ENCODE measurements at places on chromosomes 5 and 9.

GRCh38 chr9:99116003-99116411 lies 11.1 kb downstream of the TGFBR1 start:
- DNase-seq, result no peak

GRCh38 chr5:760363-761058 lies 24.0 kb downstream of the ZDHHC11B start:
- no peak for DNase-seq

GRCh38 chr9:89185980-89186379 lies 7.4 kb upstream of the SHC3 start:
- no peak for DNase-seq

DNA sequence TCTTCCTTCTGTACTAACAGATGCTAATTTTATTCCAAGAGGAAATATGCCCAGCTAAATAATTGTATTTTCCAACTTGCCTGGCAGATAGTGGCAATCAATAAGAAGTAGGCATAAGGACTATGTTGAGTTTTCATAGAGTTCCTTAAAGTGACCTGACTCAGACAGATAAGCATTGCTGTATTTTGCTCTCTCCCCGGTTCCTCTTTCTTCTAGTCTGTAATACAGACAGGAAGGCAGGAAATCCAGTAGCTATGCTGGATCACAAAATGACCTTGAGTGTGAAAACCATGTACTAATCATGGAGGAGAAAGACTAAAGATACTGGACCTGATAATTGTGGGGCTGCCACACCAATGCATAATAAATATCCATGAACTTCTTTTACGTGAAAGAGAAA lies 701.7 kb downstream of the CETN3 start:
- no peak for DNase-seq

GRCh38 chr9:112841261-112841660 lies 49.4 kb downstream of the SLC46A2 start:
- DNase-seq, result no peak

DNA sequence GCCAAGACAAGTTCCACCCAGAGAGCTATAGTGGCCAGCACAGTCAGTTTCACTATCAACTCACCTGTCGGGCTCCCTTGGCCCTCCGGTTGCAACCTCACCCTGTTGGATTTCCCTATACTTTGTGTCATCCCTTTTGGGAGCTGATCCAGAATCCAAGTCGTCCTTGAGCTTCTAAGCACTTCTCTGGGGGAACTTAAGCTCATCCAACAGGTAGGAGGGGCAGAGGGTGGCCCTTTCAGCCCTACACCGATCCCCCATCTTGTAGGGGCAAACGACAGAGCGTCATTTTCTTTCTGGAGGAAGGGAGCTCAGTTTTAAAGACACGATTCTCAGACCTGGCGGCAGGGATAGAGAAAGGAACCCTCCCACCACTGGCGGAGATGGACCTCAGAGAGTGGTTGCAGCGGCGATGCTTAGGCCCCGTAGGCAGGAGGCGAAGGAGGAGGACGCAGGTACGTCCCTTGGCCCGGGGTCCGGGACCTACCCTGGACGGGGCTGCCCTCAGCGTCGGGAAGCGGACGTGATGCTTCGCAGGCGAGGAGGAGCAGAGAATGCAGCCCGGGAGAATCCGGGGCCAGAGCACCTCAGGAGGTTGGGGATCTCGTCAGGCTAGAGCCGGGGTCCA lies 519 bp downstream of the ZER1 start:
- DNase-seq, result no peak

- no peak for DNase-seq
Measured at GRCh38 chr5:50365426-50366251, 75.4 kb downstream of the EMB start.

- DNase-seq, result no peak
Measured at GRCh38 chr5:167565189-167565954, 726.1 kb upstream of the WWC1 start.

- no peak for DNase-seq
Measured at GRCh38 chr9:117233016-117233415, 181.8 kb downstream of the ASTN2 start.

DNA sequence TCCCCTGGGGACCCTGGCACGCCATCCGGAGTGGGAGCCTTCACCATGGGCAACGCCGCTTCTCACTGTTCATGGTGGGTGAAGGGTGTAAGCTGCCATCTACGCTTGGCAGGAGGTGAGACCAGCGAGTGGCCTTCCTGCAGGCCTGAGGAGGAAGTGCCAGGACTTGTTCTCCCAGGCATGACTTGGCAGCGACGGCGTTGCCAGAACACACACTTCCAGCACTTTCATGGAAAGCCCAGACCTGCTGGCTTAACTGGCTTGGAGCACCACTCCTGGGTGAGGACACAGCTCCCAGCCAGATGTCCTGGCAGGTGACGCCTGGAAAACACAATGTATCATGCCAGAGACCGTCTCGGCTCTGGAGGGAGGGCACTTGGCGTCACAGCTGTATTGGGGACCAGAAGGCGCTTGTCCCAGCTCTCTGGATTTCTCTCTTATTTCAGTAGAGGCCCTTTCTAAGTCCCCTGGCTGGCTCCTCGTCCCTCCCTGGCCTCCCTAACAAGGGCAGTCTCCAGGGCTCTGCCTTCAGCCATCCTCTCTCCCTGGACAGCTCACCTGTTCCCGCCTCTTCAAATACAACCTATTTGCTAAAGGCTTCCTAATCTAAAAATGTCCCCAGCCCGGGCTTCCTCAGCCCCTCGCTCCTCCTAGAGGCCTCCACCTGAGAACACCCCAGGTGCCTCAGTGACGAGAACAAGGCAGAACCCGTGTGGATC lies 188.3 kb downstream of the OLFM1 start:
- DNase-seq, result no peak

DNA sequence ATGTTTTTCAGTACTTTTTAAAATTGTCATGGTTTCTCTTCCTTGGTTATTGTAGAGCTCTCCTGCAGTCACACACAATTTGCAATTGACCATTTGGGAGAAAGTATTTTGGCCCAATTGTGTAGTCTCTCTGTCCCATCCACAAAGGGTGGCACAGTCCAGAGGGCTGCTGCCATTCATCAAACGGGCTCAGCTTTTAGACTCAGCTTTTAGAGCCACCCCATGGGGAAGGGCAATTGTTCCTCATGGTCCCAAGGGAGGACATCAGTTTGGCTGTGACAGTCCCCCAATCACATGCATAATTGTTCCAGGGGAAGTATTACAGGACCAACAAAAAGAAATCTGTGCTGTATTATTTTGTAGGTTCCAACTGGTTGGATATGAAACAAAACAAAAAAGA lies 207.6 kb downstream of the ZNF462 start:
- no peak for DNase-seq

DNA sequence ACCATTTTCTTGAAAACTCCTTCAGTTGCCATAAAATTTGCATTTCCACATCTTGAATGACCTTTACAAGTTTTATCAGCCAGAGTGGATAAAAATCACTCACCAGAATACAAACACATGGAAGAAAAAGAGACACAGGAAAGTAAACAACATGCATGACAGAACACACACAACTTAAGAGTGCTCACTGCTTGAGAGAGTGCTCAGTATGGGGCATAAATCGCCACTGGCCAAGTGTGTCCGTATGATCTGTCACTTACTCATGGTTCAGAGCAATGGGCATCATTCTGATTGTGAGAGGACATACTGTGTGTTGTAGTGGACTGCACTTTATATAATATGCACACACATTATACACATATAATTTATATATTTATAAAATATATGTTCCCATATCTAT lies 155.6 kb upstream of the NTRK2 start:
- DNase-seq, result no peak

DNA sequence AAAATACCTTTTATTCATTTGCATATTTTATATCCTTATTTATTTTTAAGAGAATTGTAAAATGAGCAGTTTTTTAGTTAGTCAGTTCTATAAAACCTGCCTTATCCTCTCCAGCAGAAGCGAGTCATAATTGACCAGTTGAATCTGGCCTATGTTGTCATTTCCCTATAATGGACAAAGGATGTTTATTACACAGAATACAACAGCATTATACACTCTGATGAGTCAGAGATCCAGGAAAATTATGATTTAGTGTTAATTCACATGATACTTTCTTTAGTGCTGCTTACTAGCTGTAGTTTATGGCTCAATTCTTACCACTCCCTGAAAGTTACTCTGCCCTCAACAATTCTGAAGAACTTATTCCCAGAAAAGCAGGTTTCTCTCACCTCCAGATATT lies 26.8 kb upstream of the LURAP1L start:
- no peak for DNase-seq

DNA sequence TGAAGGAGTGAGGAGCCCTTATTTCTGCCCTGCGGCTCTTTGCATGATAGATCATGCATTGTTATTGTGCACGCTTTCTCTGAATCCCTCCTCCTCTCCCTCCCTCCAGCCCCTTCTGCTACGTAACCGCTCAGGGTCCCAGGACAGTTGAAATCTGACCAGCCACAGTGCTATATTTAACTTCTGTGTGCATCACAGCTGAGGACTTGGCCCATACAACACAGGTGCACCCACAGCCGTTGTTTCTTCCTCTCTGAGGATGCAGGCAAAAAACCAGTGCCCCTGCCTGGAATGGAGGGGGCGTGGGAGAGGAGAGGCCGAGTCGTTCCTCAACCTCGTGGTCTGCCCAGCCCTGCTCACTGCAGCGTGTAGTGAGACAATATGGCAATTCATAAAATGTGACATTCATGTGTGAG lies 335.6 kb upstream of the CLINT1 start:
- no peak for DNase-seq

GRCh38 chr9:87427851-87428506 lies 69.7 kb upstream of the DAPK1 start:
- no peak for DNase-seq

DNA sequence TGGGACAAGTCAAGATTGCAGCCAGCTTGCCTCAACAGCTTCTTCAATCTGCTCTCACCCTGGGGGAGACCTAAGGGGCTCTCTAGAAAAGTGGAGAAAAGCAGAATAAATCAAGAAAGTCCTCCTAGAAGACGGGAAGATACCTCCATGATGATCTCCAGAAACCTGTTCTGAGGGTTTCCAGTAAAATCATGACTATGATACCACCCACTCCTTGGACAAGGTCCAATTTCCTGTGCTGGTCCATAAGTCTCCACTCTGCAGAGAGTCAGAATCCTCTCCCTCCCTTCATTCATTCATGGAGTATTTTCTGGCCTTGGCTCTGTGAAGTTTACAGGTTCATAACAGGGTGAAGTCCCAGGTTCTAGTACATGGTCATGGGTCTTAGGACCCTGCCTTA lies 168.6 kb downstream of the SLC12A2 start:
- DNase-seq, result no peak

GRCh38 chr9:130992682-130993032 lies 16.3 kb upstream of the LAMC3 start:
- no peak for DNase-seq

GRCh38 chr5:33261305-33261704 lies 179.5 kb upstream of the TARS1 start:
- no peak for DNase-seq

GRCh38 chr5:37847978-37848425 lies 8.2 kb upstream of the GDNF start:
- DNase-seq, result no peak

DNA sequence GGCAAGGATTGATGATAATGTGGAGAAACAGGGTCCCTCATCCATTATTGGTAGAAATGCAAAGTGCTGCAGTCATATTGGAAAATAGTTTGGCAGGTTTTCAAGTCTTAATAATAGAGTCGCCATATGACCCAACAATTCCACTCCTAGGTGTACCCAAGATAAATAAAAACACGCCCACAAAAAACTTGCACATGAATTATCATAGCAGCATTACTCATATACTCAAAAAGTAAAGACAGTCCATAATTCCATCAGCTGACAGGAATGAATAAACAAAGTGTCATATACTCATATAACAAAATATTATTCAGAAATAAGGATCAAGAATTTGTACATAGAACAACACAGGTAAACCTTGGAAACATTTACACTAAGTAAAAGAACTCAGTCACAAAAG lies 242.9 kb upstream of the FTMT start:
- DNase-seq, result no peak

DNA sequence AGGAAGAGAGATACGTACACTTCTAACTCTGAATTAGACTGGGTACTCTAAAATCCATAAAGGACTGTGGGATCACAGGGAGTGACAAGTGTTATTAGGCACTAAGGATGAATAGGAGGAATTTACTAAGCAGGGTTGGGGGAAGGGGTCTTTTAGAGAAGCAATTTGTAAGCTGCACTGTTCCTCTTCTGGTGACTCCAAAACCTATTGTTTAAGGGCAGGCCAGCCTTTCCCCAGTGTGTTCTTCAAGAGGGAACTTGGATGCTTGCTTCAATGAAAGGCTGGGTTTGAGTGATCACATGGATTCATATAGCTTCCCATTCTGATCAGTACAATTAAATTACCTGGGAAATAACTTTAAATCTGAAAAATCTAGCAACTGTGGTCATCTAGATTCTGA lies 71.8 kb downstream of the STX17 start:
- DNase-seq, result no peak

DNA sequence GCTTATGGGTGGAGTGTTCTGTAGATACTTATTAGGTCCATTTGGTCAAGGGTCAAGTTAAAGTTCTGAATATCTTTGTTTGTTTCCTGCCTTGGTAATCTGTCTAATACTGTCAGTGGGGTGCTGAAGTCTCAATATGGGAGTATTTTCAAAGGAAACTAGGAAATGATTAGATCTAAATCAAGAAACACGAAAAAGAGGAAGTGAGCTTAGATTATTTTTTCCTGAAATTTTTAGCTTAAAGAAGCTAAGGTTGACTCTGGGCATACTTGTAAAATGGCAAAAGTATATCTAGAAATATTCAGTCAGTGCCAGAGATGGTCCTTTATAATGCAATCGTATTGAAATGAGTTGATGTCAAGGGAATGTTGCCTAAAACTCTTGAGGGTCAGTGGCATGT lies 313.5 kb downstream of the ICE1 start:
- no peak for DNase-seq

DNA sequence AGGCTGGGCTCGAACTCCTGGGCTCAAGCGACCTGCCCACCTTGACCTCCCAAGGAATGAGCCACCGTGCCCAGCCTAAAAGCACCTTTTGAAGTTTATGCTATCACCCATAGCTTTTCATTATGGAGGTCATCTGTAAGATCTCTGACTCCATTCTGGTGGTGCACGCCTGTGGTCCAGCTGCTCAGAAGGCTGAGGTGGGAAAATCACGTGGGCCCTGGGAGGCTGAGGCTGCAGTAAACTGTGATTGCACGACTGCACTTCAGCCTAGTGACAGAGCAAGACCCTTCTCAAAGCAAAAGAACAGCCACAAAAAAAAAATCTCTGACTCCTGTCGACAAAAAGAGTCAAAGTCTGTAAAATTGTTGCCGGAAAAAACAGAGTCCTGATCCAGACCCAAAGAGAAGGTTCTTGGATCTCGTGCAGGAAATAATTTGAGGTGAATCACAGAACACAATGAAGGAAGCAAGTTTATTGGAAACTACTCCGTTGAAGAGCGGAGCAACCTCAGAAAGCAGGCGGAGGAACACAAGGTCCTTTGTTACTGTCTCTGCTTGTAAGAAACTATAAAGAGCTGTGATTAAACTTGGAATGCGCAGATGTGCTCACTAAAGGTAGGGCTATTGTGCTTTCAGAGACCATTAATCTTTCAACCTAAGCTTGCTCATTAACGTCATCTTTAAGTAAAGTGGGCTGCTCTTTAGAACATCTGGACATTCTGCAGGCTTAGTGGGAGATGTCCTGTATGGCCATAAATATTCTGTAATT lies 2.0 kb upstream of the HAUS6 start:
- no peak for DNase-seq
